Renal cortical epithelial cell (primary cell): ENCODE measurements at places on chromosomes 5 and 9.

DNA sequence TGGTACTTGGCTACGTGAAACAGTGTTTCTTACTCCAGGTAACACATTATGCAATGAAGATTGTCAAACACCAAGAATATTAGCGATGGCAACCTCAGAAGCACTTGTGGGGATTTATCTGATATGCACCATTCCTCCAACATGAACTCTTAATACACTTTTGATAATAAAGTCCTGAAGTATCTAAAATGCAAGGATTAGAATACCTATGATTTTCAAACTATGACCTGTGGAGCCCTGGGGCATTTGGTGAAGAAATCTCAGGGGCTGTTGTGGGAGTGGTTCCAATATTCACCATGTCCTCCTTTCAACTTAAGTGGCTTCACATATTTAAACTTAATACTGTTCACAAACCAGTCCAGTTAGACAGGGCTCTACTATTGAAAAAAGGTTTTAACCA lies 214.6 kb upstream of the POU5F2 start:
- no peak for DNase-seq

DNA sequence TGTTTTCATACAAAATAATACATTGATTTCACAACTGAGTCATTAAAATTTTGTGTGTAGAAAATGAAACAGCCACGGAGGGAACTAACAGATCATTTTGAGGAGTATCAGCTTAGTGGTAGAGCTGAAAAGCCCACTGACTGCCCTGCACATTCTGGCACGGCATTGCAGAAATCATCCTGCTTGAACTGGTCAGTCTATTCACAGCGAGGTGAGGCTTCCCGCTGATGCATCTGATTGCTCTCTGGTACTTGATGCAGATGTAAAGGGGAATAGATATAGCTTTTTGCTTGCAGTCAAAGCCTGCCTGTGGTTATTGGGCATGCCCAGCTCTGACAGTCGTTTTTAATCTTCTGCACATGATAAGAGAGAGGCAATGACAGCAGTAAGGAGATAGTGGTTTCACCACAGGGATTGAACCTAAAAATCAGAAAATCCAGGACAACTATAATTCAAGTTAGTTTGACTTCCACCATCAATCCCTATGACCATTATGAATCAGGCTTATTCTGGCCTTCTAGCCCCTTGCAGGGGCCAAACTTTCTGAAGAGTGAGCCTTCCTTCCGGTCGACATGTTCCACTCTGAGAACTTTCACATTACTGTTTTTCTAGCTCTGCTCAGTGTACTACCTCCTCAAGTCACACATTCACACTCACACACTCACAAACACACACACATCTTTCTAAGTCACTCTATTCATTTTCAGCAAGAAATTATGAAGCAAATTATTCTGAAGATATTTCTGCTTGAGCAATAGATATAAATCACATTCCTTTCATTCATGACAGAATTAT lies 782.8 kb upstream of the NUDT12 start:
- no peak for DNase-seq

DNA sequence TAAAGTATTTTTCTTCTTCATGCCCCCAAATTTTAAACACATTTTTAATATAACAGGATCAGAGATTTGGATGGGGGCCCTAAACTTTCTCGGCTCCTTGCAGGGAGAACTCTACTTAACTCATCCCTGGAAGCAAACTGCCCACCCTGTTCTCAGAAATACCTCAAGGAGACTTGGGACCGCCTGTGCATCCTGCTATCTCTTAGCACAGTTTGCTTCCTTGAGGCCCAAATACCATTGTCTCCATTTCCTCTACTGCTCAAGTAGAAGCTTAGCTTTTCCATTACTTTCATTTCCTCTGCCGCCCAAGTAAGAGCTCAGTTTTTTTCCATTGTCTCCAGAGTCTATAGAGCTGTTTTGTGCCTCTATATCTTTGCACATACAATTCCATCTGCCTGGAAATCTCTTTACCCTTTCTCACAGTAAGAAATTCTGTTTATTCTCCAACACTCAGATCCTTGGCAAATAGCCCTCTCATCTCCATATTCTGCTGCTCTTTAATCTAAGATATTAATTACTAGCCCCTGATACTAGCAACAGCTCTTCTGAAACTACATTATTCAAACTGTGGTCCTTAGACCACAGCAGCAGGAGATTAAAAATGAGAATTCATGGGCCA lies 137.8 kb downstream of the CEMIP2 start:
- DNase-seq: no peak

GRCh38 chr9:35203528-35203927 lies 41.7 kb downstream of the UNC13B start:
- no peak for DNase-seq

DNA sequence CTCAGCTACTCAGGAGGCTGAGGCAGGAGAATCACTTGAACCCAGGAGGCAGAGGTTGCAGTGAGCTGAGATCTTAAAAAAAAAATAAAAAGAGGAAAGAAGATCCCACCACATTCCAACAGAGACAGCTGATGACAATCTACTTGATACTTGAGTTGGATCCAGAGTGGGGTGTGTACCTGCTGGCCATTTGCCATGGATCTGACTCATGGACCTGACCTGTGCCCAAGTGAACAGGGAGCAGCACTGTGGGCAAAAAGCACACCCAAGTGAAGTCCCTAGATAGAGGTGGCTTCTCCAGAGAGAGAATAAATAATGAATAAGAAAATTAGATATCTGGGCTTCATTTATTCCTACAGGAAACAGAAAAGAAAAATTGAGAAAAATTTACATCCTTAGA lies 81.2 kb upstream of the MIER3 start:
- DNase-seq: peak; percentile 60

- peak; percentile 5 for DNase-seq
These were observed 466.6 kb upstream of the DAB2 start for GRCh38 chr5:39891376-39891775.

DNA sequence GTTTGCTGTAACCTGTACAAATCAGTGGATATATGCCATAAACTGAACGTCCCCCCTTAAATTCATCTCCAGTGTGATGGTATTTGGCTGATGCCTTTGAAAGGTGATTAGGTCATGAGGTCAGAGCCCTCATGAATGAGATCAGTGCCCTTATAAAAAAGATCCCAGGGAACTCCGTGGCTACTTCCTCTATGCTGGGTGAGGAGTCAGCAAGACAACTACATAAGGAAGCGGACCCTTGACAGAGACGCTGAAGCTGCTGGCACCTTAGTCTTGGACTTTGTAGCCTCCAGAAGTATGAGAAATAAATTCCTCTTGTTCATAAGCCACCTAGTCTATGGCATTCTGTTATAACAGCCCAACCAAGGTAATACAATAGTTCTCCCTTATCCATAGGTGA lies 215.1 kb upstream of the ZNF608 start:
- DNase-seq: no peak

- DNase-seq: peak; percentile 40
These were observed 435.8 kb downstream of the CTNND2 start for GRCh38 chr5:11468334-11469039.

DNA sequence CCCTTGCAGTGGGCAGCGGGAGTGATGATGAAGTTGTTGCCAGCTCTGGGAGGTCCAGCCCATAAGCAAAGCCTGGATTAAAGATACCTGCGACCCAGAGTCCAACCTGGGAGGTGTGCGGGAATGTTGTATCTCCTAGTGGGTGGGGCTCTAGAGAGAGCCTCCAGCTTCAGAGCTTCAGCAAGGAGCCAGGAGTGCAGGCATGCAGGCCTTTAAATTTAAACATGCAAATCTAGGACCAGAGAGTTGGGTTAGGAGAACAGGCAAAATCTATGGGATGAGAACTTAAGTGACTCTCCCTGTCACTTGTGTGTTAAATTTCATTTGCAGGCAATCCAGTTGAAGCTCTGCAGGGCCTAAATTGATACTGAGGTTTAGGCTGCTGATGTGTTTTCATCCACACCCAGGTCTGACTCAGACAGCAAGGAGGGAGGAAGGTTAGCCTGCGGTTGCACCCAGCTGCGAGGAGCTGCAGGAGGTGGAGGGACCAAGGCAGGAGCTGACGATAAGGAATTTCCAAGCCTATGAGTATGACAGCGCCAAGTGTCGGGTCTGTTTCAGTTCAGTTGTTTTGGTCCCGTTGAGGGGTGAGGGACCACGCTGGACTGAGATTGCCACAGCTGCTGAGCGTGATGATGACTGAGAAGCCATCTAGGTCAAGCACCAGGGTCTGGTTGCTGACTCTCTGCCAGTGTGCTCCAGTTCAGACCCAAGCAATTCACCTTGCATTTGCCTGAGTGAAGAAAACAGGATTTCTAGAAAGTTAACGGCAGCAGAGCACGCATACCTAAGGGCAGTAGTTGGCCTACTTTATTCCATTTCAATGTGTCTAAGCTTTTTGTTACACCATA lies 243.0 kb downstream of the ICE1 start:
- no peak for DNase-seq

DNA sequence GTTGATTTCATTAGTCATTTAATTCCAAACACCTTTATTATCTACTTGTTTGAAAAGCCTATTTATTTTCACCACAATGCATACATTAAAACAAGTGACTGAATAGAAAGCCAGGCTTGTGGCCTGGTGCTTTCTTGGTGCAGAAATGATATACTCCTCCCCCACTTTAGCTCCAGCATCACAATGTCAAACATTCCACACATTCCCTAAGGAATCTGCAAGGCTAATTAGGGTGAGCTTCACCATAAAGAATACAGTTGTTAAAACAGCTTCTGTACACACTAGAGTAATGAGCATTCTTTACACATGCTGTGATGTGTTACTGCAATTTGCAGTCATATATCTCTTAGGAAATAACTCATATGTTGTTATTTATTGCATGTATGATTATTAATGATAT lies 705.7 kb downstream of the CETN3 start:
- peak; percentile 84 for DNase-seq

DNA sequence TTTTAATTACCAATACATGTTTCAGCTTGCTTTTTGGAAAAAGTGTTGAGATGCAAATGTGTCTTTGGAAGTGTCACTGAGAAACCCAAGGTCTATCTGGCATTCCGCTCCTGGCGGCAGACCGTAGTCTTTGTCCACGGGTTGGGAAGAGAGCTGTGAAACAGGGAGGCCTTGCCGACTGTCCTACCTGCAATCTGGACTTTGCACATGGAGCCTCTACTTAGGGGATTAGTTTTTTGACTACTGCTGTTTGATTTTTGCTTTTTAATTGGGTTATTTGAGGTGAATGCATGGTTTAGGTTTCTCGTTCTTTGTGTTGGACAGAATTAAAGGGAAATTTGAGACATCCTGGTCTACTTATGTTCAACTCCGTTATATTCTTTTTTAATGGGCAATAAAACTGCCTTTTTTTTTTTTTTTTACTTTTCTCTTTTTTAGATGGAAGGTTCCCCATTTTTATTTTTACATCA lies 25.7 kb downstream of the TRIO start:
- DNase-seq: no peak

GRCh38 chr5:2353211-2353610 lies 398.3 kb downstream of the IRX2 start:
- DNase-seq: no peak

GRCh38 chr9:134064711-134065110 lies 3.1 kb downstream of the BRD3 start:
- DNase-seq: no peak

- no peak for DNase-seq
These were observed 230.0 kb upstream of the RGMB start for GRCh38 chr5:98543490-98543889.

GRCh38 chr5:146401021-146401420 lies 46.1 kb upstream of the TCERG1 start:
- DNase-seq: no peak

- no peak for DNase-seq
These were observed 403.7 kb upstream of the ZNF608 start for GRCh38 chr5:125150041-125150669.

GRCh38 chr5:141715346-141715905 lies 33.4 kb upstream of the ARAP3 start:
- DNase-seq: no peak

GRCh38 chr9:71897577-71897976 lies 13.4 kb downstream of the ABHD17B start:
- DNase-seq: no peak

DNA sequence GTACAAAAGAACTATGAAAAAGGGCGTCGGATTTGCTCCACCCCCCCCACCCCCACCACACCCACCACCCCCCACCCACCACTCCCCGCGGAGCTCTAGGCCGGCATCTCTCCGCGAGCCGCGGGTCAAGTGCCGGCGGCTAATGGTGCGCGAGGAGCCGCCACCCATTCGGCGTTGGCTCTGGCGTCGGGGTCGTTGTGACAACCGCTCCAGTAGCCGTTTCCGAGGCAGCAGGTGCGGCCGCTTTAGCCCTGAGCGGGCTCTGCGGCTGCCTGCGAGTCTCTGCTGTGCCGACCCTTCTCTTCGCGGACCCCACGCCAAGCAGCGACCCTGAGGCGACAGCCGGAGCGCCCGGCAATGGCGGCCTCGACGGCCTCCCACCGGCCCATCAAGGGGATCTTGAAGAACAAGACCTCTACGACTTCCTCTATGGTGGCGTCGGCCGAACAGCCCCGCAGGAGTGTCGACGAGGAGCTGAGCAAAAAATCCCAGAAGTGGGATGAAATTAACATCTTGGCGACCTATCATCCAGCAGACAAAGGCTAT lies at the start of gene PPP1R2B:
PPP1R2B (plus strand) TSS at position 90 of the 546 bp plus-strand sequence; CDS start at position 358, 268 bp downstream.
- no peak for DNase-seq

DNA sequence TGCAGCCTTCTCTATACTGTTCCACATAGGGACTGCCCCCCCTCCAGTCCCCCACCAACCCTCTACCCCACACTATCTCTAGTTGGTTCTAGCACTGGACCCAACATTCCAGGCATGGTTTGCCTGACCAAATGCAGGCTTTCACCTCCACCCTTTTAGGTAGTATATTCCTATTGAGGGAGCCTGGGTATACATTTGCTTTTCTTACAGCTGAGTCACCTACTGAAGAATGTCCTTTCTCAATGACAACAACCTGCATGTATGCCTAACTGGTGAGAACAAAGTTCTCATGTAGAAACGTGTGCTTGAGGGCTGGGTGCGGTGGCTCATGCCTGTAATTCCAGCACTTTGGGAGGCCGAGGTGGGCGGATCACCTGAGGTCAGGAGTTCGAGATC lies 8.2 kb downstream of the TNIP1 start:
- DNase-seq: peak; percentile 99

DNA sequence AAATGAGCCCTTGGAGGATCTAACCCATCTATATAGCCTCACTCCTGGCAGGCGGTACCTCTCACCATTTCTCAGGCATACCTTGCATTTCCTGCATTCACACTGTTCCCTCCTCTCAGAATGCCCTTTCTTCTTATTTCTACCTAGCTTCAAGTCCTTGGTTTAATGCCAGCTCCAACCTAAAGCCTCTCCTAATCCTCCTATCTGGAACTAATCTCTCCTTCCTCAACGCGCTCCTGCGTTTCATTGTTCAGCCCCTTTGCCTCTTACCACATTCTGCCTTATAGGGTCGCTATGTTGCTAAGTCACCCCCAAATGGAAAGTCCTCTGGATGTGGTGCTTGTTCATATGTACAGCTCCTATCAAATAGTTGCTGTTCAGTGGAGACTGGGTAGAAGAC lies 288.5 kb upstream of the TUT7 start:
- DNase-seq: no peak

DNA sequence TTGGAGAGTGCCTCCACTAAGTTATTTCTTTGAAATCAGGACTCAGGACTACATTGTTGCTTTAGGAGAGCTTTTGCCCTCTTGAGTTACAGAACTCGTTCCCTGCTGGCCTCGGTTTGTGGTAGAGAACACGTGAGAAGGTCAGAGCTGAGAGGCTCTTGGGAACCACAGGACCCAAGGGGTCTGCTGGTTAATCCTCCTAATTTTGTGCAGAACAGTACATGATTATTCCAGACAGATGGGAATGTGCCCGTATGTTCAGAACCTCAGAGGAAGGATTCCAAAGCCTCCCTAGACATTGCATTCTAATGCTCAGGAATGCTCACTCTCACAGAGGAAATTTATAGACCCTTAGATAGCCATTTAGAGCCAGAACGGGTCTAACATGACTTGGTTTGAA lies 25.2 kb upstream of the BASP1 start:
- no peak for DNase-seq
